ENCODE measurements at places on chromosomes 6 and 20.

DNA sequence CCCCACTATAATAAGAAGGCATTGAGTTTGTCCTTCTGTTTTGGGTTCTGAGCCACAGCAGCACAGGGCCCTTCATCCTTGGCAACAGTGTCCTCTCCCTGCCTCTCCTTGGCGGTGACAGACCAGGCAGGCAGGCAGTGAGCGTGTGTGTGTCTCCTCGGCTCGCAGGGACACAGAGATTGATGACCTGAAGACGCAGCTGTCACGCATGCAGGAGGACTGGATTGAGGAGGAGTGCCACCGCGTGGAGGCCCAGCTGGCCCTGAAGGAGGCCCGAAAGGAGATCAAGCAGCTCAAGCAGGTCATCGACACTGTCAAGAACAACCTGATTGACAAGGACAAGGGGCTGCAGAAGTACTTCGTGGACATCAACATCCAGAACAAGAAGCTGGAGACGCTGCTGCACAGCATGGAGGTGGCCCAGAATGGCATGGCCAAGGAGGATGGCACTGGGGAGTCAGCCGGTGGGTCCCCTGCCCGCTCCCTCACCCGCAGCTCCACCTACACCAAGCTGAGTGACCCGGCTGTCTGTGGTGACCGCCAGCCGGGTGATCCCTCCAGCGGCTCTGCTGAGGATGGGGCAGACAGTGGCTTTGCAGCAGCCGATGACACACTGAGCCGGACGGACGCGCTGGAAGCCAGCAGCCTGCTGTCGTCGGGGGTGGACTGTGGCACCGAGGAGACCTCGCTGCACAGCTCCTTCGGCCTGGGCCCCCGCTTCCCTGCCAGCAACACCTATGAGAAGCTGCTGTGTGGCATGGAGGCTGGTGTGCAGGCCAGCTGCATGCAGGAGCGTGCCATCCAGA, 24.0 kb downstream of the SDCBP2 start:
- DNase-seq, result no peak

DNA sequence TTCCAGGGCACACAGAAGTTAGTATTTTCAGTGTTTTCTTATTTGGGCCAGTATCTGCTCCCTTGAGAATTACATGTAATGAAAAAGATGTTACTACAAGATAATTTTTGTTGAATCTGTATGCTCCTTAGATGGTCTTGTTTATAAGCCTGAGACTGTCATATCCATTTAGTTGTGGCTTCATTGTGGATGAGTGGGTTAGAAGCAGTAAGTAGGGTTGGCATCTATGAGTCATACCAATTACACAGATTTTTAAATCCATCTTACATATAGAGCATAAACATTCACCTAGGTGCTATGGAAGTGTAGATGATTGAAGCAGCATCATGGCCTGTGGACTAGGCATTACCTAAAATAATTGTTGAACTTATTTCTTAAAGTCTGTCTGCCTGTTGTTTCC, 13.5 kb upstream of the BAG2 start:
- no peak for DNase-seq

GRCh38 chr6:89118931-89119330, 1.1 kb upstream of the SRSF12 start:
- no peak for DNase-seq

DNA sequence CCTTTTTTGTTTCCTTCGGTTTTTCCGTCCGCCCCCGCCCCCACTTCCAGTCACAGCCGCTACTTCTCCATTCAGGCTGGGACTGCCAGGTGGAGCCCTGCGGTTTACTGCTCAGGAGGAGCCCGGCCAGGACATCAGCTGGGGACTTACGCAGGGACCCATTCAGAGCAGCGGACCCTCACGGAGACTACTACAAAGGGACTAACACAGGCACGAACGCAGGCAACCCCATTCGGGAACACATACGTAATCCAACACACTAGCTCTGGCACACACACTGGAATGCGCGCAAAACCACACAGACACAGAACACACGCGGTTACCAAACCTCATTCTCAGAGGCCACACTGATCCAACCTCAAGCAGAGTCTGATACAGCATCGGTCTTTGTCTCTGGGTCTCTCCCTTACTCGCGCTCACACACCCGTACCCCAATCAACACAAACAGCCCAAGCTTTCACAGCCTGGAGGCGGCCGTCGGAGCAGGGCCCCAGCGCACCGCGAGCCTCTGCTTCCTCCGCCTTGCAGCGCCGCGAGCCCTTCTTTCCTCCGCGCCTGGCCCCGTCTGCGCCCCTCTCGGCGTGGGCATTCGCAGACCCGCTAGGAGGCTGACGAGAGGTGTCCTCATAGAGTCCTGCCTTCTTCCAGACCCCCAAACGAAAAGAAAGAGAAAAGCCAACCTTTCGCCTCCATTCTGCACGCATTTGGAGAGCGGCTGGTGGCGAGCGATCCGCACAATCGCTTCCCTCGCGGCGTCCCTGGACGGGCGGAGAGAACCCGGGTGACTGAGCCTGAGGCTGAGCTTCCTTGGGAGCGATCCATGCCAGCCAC, 1.1 kb upstream of the SLC32A1 start:
- DNase-seq, result peak; percentile 23

DNA sequence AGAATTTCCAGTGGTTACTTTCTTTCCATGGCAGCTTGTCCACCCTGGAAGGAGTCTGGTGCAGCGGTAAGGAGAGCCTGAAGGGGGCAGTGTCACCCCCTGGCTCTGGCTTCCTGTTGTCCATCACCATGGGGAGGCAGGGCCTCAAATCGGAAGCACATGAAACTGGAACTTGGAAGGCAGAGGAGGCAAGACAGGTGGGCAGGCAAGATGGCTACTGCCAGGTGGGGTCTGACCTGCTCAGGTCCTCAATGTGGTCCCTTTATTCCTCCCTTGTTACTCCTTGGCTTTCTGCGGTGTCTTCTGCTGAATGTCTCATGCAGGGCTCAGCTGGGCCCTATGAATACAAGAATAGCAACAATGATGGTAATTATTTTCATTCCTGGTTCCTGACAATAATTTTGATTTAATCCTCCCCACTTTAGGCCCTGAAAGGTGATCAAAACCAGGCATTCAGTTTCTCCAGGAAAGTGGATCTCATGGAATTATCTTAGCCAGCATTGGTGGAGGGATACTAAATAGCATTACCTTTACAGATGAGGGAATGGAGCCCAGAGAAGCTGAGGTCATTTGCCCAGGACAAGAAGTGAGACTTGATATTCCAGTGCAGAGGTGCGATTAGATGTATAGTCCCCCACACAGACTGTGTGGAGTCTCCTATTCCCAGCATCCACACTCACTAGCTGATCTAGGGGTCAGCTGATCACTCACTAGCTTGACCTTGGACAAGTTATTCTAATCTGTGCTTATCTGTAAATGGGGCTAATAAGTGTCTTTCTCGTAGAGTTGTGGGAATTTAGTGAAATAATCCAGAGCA, 17.6 kb upstream of the SNAI1 start:
- peak; percentile 32 for DNase-seq

DNA sequence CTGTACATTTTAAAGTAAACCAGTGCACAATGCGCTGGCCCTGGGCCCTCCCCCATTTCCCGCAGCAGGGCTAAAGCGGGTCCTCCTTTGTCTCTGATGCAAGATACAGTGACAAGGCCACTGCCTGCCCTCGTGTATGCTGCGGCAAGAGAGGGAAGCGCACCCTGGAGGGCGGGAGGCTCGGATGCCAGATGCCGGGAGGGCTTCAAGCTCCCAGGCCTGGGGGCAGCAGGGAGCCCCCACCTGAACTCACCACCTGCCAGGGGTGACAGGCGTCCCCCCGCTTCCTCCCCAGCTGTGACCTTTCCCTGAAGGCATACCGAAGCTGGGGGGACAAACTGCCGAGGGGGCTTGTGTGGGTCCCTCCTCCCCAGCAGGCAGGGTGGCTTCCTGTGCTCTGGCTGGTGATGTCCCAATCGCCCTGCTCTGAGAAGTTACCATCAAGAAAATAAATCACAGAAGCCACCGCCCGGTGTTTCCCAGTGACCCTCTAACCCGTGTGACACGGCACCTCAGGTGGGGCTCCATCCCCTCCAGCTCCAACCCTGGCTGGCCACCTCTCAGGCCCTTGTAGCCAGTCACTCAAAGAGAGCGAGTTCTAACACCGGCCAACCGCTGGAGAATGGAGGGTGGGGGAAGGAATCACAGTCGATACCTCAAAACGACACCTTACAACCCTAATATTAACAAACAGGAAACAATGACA, 203.3 kb downstream of the PREX1 start:
- no peak for DNase-seq

- no peak for DNase-seq
Observed at GRCh38 chr6:84836366-84836765, 72.0 kb upstream of the TBX18 start.

GRCh38 chr6:24721461-24722215, 2.7 kb upstream of the C6orf62 start:
- no peak for DNase-seq

GRCh38 chr20:62846166-62846890, 15.3 kb downstream of the TCFL5 start:
- no peak for DNase-seq
